ENCODE measurements at places on chromosomes 4 and X. TPM values are rescaled to one million over a fixed set of nuclear protein-coding genes. Genes with fewer than 3 reads are reported as not detected.
A peak's percentile ranks its signal among the peaks of the same experiment; 100 is the strongest.

The ESX1 gene
- total RNA-seq = not detected

The FUNDC1 gene
- 18.6 TPM for total RNA-seq

The P2RY4 gene
- 0.09 TPM for total RNA-seq

The NKX3-2 gene
- 1.9 TPM for total RNA-seq

The TCEANC gene
- 3.9 TPM for total RNA-seq

The ETDA gene
- total RNA-seq = not detected

- DNase-seq = no peak
Observed at GRCh38 chrX:38519651-38520050, 41.7 kb upstream of the TSPAN7 start.

DNA sequence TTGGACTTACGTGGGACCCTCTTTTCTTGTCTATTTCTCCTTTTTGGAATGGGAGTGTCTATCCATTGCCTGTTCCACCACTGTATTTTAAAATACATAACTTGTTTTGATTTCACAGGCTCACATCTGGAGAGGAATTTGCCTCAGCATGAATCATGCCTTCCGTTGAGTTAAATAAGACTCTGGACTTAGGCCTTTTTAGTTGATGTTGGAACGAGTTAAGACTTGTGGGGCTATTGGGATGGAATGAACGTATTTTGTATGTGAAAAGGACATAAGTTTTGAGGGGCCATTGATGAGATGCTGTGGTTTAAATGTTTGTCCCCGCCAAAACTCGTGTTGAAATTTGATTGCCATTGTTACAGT lies 66.2 kb downstream of the BEX3 start:
- DNase-seq = peak; percentile 80

GRCh38 chr4:1494416-1495315 lies 88.4 kb upstream of the NKX1-1 start:
- no peak for DNase-seq

DNA sequence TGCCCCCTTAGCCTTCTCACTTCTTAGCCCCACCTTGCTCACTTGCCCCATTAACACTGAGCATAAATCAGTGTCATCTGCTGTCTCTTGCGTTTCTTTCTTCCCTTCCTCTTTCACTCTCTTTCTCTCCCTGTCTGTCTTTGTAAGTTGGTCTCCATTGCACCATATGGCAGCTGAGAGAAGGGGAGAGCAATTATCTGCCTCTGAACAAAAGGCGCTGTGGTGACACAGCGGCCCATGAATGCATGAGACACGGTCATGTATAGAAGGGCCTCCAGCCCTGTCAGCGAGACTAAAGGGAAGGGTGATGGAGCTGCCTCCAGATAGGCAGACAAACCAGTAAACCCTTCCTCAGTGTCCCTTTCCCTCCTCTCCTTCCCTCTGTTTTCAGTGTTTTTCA lies 88.8 kb upstream of the PCDH18 start:
- no peak for DNase-seq

DNA sequence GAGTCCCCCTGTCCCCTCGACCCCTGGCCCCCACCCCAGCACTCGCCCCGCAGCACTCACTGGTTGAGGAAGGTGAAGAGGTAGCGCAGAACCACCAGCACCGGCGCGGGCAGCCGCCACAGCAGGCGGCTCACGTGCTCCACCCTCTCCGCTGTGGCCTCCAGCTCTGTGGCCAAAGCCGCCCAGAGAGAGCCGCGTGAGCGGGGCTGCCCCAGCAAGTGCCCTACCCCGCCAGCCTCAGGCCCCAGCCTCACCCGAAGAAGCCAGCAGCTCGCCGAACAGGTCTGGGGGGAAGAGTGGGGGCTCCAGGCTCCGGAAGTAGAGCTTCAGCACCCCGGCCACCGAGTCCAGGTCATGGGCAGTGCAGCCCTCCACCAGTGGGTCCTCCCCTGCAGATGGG lies 6.0 kb downstream of the AVPR2 start:
- no peak for DNase-seq

- no peak for DNase-seq
Observed at GRCh38 chr4:97123573-97123972, 1019.7 kb downstream of the STPG2 start.

DNA sequence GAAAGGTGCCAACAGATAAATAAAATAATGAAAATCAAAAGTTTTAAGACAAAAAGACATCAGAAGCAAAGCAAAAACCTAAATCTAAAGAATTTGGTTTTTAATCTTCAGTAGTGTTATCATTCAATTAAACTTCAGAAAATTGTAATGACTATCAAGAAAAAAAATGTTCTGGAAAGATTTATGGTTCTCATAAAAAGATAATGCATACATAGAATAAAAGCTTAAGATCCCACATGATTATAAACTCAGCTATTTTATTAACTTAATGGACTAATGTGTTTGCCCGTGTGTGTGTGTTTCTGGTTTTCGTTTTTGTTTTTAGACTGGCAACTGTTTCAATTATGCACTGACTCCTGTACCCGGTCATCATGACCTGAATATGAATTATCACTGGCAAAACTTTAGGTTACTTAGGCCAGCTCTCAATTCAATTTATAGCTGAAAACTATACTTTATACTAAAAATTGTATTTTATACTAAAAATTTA lies 217.5 kb upstream of the DKK2 start:
- no peak for DNase-seq

DNA sequence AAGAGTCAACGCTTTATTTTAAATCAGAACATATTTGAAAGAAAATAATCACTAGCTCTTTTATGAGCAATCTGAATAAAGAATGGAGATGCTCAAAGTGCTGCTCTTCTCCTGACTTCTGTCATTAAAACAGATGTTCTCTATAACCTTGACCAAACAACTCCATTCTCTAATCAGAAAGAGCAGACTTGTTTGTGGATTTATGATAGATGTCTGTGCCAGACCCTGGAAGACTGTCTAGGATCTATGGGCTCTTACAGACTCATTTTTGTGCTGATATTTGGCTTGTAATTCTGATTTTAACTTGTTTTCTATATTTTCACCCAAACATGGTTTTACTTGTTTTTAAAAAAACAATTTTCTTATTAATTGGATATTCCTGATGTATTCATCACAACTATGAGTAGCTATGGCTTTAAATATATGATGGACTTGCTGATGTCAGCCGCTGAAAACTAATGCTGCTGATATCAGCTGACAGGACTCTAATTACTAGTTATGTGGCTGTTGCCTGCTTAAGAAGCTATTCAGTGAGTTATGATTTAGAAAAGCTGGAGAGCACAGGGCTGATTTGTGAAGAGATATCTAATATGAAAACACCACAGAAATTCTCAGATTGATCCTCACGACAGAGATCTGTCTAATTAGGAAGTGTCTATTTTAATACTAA lies 31.6 kb upstream of the MAML3 start:
- no peak for DNase-seq

GRCh38 chr4:86720508-86721068 lies 126.5 kb downstream of the PTPN13 start:
- DNase-seq = peak; percentile 37

GRCh38 chr4:181350615-181351415 lies 892.4 kb upstream of the TENM3 start:
- DNase-seq = no peak

- DNase-seq = no peak
Observed at GRCh38 chr4:37985730-37986275, 25.6 kb downstream of the PTTG2 start.

All from fibroblast of the aortic adventitia (primary cell).